ENCODE measurements at places on chromosomes 4 and X. TPM values are rescaled to one million over a fixed set of nuclear protein-coding genes. Genes with fewer than 3 reads are reported as not detected.

Gene CFAP47
- total RNA-seq, result 0.07 TPM

Gene CXCR3
- total RNA-seq, result not detected

Gene ATG4A
- 18.0 TPM for total RNA-seq

Gene INTS12
- total RNA-seq, result 20.8 TPM

Gene TEX13B
- not detected for total RNA-seq

Gene P2RY8
- total RNA-seq, result 3.2 TPM
